ENCODE measurements at places on chromosomes 13 and 19.

DNA sequence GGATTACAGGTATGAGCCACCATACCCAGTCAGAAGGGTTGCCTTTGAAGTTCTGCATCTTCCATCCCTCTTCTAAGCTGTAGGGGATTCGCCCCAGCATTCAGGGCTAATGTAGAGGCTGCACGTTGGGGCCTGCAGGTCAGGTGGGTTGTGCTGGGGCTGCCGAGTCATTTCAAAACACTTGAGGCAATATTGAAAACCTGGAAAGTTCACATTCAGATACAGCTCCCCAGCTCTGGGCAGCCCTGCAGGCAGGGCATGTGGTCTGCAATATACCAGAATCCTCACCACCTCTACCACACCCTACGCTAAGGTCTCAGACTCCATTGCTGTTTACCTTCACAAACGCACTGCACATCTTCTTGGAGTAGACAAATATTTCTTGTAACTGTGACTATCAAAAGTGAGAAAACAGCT is 24.6 kb downstream of the CCNE1 start:
- no peak for DNase-seq

DNA sequence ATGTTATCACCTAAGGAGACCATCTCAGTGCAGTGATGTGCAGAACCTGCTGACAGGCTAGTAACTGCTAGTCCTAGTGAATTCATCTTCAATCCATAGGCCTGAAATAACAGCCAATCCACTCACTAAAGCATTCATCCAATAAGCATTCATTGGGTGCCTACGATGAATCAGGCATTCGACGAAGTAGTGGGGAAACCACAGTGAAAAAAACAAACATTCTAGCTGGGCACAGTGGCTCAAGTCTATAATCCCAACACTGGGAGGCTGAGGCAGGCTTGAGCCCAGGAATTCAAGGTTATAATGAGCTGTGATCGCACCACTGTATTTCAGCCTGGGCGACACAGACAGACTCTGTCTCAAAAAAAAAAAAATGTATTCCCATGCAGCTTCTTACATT is 135.6 kb downstream of the RNF17 start:
- no peak for DNase-seq

DNA sequence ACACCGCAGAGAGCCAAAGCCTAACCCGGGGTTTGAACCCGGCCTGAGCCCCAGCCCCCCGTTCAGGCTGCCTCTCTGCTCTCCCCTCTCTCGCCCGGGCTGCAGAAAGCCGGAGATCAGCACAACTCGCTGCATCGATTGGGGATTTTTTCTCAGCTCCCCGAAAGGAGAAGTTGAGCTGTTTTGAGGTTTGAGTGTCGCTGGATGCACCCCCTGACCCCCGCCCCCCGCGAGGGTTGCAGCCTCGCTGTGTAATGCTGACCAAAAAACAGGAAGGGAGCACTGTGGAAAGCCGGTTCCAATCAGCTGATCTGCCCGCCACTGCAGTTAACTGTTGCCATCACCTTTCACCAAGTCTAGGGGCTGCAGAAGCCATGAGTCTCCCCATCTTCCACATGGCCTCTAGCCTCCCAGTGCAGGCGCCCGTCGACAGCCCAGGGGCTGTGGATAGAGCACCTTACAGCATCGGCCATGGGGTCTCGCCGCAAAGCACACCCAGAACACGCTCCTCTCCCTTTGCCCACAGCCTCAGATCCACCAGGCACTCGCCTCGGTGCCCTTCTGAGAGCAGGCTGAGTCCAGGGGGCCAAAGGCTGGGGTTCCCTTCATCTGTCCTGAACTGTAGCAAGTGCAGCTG is 34.5 kb downstream of the MYO9B start:
- no peak for DNase-seq

DNA sequence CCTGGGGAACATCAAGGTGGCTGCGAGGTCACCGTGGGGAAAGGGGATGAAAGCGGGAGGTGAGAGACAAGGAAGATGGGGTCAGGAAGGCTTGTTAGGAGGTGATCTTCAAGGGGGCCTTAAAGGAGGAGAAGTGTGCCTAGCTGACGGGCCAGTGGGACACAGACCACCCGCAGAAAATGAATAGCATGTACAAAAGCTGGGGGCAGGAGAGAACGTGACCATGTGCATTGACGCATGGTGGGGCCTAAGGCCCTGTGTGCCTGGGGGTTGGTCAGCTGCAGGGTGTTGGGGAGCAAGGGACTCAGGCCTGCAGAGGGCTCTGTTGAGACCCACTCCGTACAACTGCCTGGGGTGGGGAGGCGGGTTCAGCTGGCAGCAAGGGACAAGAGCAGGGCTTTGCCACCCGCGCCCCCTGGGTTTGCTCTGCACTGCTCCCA is 5.9 kb downstream of the RAB8A start:
- no peak for DNase-seq

GRCh38 chr19:55493052-55493644 is 4.9 kb downstream of the SSC5D start:
- no peak for DNase-seq

- DNase-seq, result no peak
Measured at GRCh38 chr13:50651922-50652321, 191.6 kb downstream of the DLEU7 start.

- no peak for DNase-seq
Measured at GRCh38 chr13:28349371-28349770, 145.6 kb downstream of the FLT1 start.

DNA sequence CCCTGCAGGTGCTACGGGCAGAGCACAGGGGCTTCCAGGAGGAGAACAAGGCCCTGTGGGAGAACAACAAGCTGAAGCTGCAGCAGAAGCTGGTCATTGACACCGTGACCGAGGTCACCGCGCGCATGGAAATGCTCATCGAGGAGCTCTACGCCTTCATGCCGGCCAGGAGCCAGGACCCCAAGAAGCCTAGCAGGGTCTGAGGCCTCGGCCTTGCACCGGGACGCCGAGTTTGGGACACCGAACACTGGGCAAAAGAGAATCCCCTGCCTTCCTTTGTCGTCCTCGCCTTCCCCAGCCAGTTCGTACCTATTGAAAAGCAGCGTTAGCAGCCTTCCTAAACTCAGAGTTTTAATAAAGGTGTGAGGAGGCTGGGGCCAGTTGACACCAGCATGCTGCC is 12.1 kb downstream of the CBY2 start:
- no peak for DNase-seq

GRCh38 chr13:29817604-29818378 is 32.6 kb downstream of the UBL3 start:
- DNase-seq, result no peak

GRCh38 chr13:35791184-35791851 is 314.8 kb upstream of the MAB21L1 start:
- no peak for DNase-seq

- no peak for DNase-seq
Measured at GRCh38 chr13:49869519-49869918, 66.6 kb downstream of the SPRYD7 start.

- DNase-seq, result peak; percentile 54
Measured at GRCh38 chr19:18291590-18292461, 10.4 kb upstream of the JUND start.

GRCh38 chr19:19050104-19050503 is 13.7 kb upstream of the SLC25A42 start:
- no peak for DNase-seq

DNA sequence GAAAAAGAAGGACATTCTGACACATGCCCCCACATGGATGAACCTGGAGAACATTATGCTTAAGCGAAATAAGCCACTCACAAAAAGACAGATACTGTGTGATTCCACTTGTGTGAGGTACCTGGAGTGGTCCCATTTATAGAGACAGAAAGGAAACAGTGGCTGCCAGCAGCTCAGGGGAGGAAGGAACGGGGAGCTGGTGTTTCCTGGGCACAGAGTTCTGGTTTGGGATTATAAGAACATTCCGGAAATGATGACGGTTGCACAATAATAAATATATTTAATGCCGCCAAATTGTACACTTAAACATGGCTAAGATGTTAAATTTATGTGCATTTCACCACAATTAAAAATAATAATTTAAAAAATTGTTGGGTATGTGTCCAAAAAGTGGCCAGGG is 33.0 kb downstream of the SERP2 start:
- no peak for DNase-seq

DNA sequence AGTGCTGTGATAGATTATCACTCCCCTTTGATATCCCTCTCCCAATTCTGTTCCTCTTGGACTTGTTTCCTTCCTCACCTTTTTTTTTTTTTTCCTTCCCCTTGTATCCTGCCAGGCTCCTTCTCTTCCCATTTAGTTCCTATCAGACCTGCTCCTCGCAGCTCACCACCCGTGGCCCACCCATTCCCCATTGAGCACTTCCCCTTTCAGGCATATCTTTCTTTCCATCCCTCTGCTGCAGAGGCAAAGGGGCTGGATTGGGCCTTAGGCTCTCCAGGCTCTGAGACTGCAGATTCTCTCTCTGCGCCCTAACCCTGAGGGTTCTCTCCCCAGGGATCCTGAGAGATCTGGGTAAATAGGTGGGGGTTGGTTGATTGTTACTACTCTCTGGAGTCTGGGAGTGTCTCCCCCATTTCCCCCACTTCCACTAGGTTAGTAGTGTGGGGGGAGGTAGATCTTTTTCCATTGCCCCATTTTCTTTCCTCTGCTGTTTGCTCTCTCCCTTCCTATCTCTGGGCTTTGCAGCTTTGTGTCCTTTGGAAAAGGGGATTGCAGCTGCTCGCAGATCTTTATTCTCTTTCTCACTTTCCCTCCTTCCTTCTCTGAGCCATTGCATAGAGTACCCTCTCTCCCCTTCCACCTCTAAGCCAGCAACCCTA is 2.3 kb downstream of the ARHGAP35 start:
- DNase-seq, result no peak

DNA sequence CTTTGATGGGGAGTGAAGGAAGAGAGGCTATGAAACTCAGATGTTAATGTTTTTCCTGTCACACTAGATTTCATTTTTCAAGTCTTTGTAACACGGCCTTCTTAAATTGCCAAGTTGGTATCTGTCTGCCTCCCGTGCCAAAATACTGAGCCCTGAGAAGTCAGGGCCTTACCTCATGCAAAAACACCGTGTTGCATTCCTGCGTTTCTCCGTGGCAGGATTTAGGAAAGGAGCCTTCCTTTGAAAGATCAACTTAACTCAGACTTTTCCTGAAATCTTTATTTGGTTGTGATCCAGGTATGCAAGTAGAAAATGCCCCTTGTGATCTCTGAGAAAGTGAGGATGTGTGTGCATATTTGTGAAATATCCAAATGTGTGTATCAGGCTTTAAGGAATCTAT is 1291.0 kb upstream of the SLC10A2 start:
- no peak for DNase-seq

DNA sequence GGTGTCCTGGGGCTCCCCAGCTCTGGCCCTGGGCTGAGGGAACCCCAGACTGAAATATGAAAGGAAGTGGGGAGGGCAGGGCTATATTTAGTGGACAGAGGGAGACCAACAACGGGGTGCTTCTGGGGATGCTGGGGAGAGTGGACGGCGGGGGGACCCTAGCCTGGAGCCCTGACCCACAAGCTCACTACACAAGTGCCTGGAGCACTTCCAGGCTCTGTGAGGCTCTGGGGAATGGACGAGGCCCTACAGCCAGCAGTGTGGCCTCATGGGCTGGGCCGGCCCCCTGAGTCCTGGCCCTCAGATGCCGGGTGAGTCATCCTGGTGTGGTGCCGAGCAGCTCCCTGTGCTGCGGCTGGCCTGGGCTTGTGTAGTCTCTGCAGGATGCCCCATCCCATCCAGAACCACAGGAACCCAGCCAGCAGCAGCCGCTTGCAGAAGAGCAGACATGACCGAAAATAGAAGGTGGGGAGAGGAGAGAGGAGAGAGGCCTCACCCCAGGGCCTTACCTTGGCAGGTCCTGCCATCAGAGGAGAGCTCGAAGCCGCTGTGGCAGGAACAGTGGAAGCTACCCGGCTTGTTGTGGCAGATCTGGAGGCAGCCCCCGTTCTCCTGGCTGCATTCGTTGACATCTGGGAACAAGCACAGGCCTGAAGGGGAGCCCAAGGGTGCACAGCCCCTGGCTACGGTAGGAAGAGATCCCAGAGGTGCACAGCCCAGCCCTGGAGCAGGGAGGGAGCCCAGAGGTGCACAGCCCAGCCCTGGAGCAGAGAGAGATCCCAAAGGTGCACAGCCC is 26.1 kb downstream of the GAS6 start:
- no peak for DNase-seq

- DNase-seq, result no peak
Measured at GRCh38 chr19:15769586-15769985, 17.9 kb upstream of the OR10H5 start.

- DNase-seq, result no peak
Measured at GRCh38 chr19:2270157-2270422, 11.9 kb downstream of the PEAK3 start.

DNA sequence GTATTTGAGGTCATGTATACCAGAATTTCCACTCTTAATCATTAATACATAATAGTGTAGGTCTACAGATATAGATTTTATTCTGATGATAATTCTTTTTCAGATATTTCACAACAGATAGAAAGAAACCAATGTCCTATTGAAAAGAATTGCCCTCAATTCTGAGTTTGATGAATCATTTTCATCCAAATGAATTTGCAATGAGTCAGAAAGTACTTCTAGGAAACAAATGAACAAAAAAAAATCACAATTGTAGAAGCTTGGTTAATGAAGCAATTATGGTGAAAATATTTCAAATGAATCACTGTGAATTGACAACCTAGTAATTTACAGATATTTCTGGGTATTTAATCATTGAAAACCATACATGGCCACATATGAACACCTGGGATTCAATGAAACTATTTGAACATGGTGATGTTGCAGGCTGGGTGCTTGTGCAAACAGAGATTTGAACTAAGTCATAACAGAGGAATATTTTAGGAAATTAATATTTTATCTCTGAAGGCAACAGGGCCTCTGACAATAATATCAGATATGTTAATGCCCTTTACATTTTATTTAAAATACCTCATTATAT is 360.9 kb downstream of the SLITRK5 start:
- DNase-seq, result no peak

DNA sequence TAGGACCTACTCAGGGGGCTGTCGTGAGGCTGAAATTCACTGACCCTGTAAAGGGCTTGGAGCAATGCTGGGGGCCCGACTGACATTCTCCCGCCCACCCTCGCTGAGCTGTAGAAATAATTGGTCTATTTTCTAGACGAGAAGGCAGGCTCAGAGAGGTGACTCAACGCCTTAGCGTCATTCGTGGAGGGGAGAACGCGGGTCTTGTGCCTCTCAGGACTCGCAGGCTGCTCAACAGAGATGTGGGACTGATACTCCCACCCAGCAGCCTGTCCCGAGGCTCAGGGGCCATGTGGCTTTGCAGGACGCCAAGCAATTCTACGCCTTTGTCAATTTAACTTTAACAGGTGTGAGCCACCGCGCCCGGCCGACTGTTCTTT is 23.6 kb upstream of the ASPDH start:
- DNase-seq, result no peak
